Right lobe of liver (tissue), 6 donors: ENCODE measurements at places on chromosomes 16 and 17.

DNA sequence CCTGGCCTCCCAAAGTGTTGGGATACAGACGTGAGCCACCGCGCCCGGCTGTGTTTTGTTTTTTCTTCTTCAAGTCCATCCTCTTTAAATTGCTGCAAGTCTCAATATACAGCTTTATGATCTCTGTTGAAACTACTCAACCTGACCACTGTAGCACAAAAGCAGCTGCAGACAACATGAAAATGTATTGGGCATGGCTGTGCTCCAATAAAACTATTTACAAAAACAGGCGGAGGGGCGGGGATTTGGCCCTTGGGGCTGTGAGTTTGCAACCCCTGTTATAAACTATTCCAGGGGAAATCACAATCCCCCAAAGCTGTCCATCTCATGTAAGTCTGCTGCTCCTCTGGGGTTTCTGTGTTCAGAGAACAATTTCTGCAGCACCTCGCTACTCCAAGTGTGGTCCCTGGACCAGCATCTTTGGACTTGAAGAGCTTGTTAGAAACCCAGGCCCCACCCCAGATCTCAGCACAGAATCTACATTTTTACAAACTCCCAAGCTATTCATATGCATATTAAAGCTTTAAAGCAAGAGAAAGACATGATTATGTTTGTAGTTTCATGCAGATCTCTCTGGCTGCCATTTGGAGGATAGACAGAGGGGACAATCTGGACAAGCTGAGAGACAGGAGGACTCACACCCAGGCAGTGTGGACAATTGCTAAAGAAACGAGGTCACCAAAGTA lies 33.6 kb downstream of the TEKT5 start:
- no peak overlapping the region for H3K27ac ChIP-seq
- H3K27me3 ChIP-seq: no peaks in the 10 kb centered on the region
- no peaks in the 10 kb centered on the region for H3K36me3 ChIP-seq
- H3K4me3 ChIP-seq: no peak overlapping the region

- DNase-seq: peak; percentile 41
- peak overlapping the region; percentile 94 for H3K27ac ChIP-seq
- no peaks in the 10 kb centered on the region for H3K27me3 ChIP-seq
- H3K4me3 ChIP-seq: peak overlapping the region; percentile 81
- H3K36me3 ChIP-seq: no peaks in the 10 kb centered on the region
- no peaks in the 10 kb centered on the region for H3K4me1 ChIP-seq
These were observed 1.1 kb upstream of the USP32 start for GRCh38 chr17:60392845-60393702.

- no peak overlapping the region for H3K4me3 ChIP-seq
- no peaks in the 10 kb centered on the region for H3K4me1 ChIP-seq
- no peaks in the 10 kb centered on the region for H3K27me3 ChIP-seq
- no peak for DNase-seq
- H3K27ac ChIP-seq: no peak overlapping the region
These were observed 171.1 kb downstream of the SNX29 start for GRCh38 chr16:12147681-12148080.

DNA sequence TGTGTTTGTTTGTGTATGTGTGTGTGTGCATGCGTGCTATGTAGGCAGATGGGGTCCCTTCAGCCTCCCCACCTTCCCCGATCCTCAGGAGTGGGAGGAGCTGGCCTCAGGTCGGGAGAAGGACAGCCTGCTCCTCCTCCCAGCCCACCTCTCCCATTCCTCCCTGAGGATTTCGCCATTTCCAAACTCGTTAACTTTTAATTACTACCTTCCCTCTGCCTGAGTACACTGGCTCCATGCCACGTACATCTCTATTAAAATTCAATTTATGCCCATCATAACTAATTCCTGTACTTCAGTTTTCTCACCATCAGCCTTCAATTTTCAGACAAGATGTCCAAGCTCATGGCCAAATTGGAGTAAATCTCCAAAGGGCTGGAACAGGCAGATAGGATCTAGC lies 148.6 kb downstream of the SDK2 start:
- no peak for DNase-seq
- no peaks in the 10 kb centered on the region for H3K4me1 ChIP-seq
- no peaks in the 10 kb centered on the region for H3K36me3 ChIP-seq
- no peak overlapping the region for H3K27ac ChIP-seq

GRCh38 chr17:59365383-59365981 lies 34.0 kb downstream of the YPEL2 start:
- no peak for DNase-seq
- peak overlapping the region; percentile 94 for H3K27ac ChIP-seq
- H3K36me3 ChIP-seq: no peaks in the 10 kb centered on the region
- H3K27me3 ChIP-seq: no peaks in the 10 kb centered on the region
- H3K4me3 ChIP-seq: no peak overlapping the region

DNA sequence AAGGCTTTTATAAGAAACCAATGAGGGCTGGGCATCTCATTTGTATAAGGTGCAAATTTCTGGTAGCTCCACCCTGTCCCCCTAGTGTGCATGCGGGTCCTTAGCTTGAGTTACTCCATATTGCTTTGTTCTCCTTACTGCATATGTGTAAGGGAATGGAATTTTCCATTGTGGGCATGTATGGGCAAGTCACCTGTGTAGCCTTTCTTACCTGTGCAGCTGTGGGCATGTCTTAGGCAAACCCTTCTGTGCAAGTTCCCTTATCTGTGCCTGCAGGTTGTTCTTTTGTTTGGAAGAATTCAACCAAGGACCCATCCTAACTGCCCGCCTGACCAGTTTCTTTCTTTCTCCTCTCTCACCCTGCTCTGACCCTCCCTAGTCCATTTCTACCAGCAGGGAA lies 122.8 kb upstream of the HS3ST4 start:
- no peak overlapping the region for H3K27ac ChIP-seq
- H3K36me3 ChIP-seq: no peaks in the 10 kb centered on the region
- DNase-seq: no peak

DNA sequence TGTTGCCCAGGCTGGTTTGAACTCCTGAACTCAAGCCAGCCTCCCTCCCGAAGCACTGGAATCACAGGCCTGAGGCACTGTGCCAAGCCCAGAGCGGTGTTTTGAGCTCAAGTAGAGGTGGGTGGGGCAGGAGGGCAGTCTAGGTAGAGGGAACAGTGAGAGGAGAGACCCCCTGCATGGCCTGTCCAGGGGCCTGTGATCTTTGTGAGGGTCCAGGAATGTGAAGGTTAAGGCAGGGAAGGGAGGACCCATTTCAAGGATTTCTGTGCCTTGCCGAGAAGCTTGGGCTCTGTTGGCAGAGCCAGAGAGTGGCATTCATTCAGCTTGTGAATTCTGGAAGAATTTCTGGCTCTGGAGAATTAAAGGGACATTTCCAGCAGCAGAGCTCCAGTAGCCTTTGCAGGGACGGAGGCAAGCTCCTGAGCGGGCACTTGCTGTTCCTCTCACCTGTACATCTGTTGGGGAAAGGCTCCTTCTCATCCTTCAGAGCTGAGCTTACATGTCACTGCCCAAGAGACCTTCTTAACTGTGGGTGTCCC lies 2.7 kb downstream of the WWOX start:
- no peak overlapping the region for H3K4me3 ChIP-seq
- no peak for DNase-seq
- H3K27ac ChIP-seq: no peak overlapping the region
- no peaks in the 10 kb centered on the region for H3K27me3 ChIP-seq
- no peaks in the 10 kb centered on the region for H3K4me1 ChIP-seq

DNA sequence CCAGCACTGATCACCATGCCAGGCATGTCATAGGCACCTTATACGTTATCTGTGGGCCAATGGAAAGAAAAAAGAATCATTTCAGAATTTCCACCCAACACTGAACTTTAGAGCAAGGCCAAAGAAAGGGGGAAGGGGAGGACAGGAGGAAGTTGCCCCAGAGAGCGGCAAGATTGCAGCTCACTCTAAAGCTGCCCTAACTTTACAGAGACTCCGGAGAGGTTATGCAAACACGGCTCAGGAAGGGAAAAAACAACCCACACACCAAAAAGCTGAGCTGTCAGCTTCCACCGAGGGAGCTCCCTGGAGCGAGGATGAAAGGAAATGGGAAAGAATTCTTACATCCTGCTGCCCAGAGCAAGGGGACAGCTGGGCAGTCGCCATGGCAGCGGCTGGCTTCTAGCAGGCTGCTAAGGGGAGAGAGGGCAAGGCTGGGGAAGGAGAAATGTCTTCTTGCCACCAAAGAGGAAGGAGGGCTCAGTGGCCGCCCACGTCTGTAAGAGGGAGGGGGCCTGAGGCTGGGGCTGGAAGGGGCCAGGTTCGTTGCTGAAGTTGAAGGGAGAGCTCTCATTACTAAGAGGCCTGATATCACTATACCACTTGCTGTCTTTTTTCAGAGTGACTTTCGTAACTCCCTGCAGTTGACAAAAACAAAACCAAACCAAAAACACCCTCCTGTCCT lies 18.2 kb downstream of the COTL1 start:
- H3K4me3 ChIP-seq: peak overlapping the region; percentile 16
- no peaks in the 10 kb centered on the region for H3K27me3 ChIP-seq
- no peaks in the 10 kb centered on the region for H3K4me1 ChIP-seq
- no peak overlapping the region for H3K27ac ChIP-seq
- H3K36me3 ChIP-seq: no peaks in the 10 kb centered on the region

- H3K36me3 ChIP-seq: no peaks in the 10 kb centered on the region
- H3K27ac ChIP-seq: peak overlapping the region; percentile 67
- DNase-seq: no peak
- no peak overlapping the region for H3K4me3 ChIP-seq
These were observed 17.6 kb upstream of the ABR start for GRCh38 chr17:1197379-1197778.

DNA sequence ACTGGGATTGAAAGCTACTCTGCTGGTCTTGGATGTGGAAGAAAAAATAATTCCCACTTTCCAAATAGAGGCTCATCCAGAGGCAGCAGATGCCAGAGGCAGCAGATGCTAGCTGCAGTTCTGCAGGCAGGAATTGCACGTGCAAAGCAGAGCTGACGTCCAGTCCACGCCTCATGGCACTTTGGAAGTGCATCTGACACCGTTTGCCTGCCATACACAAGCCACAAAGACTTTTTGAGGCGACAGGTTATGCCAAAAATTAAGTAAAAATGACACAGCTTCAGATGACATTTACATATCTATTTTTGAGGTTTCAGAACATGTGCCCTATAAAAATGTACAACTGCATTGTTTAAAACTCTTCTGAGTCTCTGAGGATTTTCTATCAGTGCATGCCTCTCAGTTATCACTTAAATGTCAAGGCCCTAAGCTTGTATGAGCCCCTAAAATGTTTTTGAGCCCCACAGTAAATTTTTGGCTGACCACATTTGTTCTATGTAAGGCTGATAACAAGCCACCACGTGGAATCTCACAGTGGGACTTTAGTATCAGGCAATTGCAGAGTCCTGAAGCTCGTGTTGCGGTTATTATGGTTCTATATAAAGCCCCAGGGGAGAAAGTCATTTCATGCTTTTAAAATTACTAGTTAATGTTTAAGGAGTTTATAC lies 239.2 kb downstream of the PRKCA start:
- no peak for DNase-seq
- H3K27me3 ChIP-seq: no peaks in the 10 kb centered on the region
- no peak overlapping the region for H3K27ac ChIP-seq
- no peak overlapping the region for H3K4me3 ChIP-seq

- DNase-seq: no peak
- H3K4me3 ChIP-seq: no peak overlapping the region
- no peak overlapping the region for H3K27ac ChIP-seq
- H3K4me1 ChIP-seq: no peaks in the 10 kb centered on the region
These were observed 4.1 kb downstream of the CSF3 start for GRCh38 chr17:40019140-40019991.

DNA sequence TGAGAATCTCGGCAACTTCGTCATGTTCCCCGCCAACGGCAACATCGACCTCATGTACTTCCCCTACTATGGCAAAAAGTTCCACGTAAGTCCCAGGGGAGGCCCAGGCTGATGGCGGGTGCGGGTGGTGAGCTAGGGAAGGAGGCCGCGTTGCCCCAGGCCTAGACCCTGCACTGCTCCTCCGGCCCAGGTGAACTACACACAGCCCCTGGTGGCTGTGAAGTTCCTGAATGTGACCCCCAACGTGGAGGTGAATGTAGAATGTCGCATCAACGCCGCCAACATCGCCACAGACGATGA lies 4.8 kb downstream of the ATP1B2 start:
- H3K4me3 ChIP-seq: no peak overlapping the region
- no peak overlapping the region for H3K27ac ChIP-seq
- no peaks in the 10 kb centered on the region for H3K27me3 ChIP-seq
- peaks cover 9% of the 10 kb centered on the region for H3K4me1 ChIP-seq

DNA sequence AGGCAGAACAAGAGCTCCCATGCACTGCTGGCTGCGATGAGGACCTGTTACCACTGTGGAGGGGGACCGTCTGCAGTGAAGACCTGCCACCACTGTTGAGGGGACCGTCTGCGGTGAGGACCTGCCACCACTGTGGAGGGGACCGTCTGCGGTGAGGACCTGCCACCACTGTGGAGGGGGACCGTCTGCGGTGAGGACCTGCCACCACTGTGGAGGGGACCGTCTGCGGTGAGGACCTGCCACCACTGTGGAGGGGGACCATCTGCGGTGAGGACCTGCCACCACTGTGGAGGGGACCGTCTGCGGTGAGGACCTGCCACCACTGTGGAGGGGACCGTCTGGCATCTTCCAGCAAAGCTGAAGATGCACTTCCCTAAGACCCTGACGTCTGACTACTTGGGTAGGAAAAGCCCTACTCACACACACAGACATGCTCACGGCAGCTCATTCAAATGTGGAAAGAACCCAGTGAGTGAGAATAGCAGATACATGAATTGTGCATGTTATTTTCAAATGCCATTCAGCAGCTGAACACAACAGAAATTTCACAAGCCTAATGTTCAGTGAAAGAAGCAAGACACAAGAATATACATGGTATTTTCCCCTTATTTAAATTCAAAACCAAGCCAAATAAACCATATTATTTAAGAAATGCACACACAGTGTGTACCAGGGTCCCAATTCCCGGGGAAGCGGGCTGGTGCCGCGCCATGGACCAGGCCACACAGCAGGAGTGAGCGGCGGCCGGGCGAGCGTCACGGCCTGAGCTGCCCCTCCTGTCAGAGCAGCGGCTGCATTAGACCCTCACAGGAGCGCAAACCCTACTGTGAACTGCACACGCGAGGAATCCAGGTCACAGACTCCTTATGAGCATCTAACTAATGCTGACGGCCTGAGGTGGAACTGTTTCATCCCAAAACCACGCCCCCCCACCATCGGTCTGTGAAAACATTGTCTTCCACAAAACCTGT lies 64.2 kb upstream of the METRNL start:
- H3K27me3 ChIP-seq: no peaks in the 10 kb centered on the region
- DNase-seq: no peak
- H3K36me3 ChIP-seq: no peaks in the 10 kb centered on the region
- H3K4me1 ChIP-seq: no peaks in the 10 kb centered on the region

GRCh38 chr16:4075534-4075933 lies 40.7 kb downstream of the ADCY9 start:
- H3K36me3 ChIP-seq: no peaks in the 10 kb centered on the region
- no peak overlapping the region for H3K27ac ChIP-seq
- no peaks in the 10 kb centered on the region for H3K4me1 ChIP-seq
- H3K4me3 ChIP-seq: no peak overlapping the region

- H3K4me3 ChIP-seq: no peak overlapping the region
- no peaks in the 10 kb centered on the region for H3K36me3 ChIP-seq
- H3K27me3 ChIP-seq: no peaks in the 10 kb centered on the region
- no peak overlapping the region for H3K27ac ChIP-seq
These were observed 216.9 kb upstream of the CHMP6 start for GRCh38 chr17:80774643-80775281.

GRCh38 chr16:64711026-64711425 lies 410.8 kb downstream of the CDH11 start:
- H3K4me1 ChIP-seq: no peaks in the 10 kb centered on the region
- H3K27ac ChIP-seq: no peak overlapping the region
- H3K27me3 ChIP-seq: no peaks in the 10 kb centered on the region
- H3K4me3 ChIP-seq: no peak overlapping the region

- no peak for DNase-seq
- H3K4me1 ChIP-seq: no peaks in the 10 kb centered on the region
- H3K27ac ChIP-seq: no peak overlapping the region
- H3K4me3 ChIP-seq: no peak overlapping the region
These were observed 126.2 kb downstream of the CPPED1 start for GRCh38 chr16:12677502-12677901.
